ENCODE measurements at places on chromosomes 13 and 19. TPM values are rescaled to one million over a fixed set of nuclear protein-coding genes. Genes with fewer than 3 reads are reported as not detected.

TPTE2 gene
- total RNA-seq, result not detected

TNNT1 gene
- 1.3 TPM for total RNA-seq

MYO1F gene
- total RNA-seq, result 0.18 TPM

CLEC17A gene
- not detected for total RNA-seq

CD33 gene
- not detected for total RNA-seq

SPACA4 gene
- total RNA-seq, result not detected

ADAMTSL5 gene
- total RNA-seq, result 0.90 TPM

MTUS2 gene
- under 0.01 TPM for total RNA-seq

SERP2 gene
- total RNA-seq, result 0.54 TPM

ERICH4 gene
- not detected for total RNA-seq

- DNase-seq, result no peak
Measured at GRCh38 chr13:69935043-69935442, 172.6 kb upstream of the ATXN8OS start.

- peak; percentile 74 for DNase-seq
Measured at GRCh38 chr19:639253-640160, at the start of gene FGF22. TSS of gene FGF22 (plus strand) at chr19:639879. CDS start at chr19:639926, 47 bp downstream.

DNA sequence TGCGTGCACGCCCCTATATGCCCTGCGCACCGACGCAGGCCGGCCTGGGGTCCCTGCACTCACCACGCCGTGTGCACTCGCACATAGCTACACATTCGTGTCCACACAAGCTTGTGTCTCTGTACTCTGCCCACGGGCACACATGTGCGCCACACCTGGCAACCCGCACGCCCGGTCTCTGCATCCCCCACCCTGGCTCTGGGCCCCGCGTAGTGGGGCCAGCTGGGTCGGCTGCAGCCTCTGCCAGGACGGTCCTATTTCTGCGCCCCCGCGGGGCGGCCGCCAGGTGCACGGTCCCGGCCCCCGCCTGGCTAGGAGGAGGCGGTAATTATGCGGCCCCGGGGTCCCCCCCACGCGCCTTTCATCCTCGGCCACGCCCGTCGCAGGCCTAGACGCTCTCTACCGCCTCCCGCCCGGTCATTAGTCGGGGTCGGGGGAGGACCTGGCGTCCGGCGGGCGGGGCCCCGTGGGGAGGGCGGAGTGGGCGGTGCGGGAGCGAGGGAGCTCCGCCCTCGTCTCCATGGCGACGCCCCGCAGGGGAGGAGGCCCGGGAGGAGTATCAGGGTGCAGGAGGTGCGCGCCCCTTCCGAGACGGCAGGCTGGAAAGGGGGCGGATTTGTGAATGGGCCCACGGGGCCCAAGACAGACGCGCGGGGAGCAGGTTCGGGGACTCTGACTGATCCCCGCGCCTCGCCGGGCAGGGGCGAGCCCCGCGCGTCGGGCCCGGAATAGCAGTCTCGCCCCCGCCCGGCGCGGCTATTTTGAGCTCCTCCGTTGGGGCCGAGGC, 2.8 kb upstream of the CIRBP start:
- peak; percentile 78 for DNase-seq

DNA sequence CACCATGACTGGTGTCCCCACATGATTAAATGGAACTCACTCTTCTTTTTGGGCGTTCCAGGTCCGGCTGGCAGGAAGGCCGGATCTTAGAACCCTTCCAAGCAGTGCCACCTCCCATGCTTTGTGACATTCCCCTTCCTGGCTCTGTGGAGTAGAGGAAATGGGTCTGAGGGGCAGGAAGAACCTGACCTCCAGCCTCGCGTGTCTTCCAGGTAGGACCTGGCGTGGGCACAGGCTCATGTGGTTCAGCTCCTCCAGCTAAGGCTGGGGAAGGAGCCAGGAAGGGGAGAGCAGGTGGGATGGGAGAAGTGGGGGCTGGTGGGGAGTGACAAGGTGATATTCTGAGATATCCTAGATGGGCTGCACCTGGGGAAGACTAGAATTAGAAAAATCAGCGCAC, 2.1 kb downstream of the TMEM255B start:
- no peak for DNase-seq

DNA sequence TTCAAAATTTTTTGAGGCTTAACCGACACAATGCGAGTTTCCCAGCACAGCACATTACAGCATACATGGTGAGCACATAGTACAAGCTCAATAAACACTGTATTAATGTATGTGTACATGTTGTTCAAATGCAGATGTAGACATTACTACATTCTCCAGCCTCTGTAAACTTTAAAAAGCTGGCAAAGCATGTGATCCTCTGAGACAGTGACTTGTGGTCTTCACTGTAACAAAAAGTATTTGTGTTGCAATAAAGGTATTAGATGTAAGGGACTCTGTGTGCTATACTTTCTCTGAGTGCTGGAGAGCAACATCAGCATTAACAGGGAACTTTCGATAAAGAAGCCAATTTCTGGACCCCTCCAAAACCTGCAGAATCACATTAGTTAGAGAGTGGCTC, 46.4 kb upstream of the ZNF254 start:
- DNase-seq, result no peak

- DNase-seq, result peak; percentile 34
Measured at GRCh38 chr13:28394422-28394821, 100.5 kb downstream of the FLT1 start.

- DNase-seq, result no peak
Measured at GRCh38 chr13:112619730-112620631, 32.0 kb upstream of the TUBGCP3 start.

DNA sequence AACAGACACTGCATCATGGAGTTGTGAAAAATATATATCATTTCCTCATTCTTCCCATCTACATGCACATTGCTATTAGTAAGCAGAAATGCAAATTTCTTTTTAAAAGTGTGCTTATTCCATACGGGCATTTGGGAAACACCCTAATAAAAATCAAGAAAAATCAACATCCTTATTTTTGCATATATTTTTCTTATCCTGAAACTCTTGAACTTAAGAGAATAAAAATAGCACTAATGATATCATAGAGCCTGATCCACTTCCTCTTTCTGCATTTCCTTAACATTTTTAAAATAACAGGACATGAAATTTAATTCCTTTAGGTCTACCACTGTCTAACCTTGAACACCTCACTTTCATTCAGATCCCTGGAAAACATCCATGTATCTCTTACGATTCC, 123.3 kb downstream of the VWA8 start:
- peak; percentile 12 for DNase-seq

GRCh38 chr19:47494211-47494547, 10.2 kb upstream of the KPTN start:
- DNase-seq, result no peak

DNA sequence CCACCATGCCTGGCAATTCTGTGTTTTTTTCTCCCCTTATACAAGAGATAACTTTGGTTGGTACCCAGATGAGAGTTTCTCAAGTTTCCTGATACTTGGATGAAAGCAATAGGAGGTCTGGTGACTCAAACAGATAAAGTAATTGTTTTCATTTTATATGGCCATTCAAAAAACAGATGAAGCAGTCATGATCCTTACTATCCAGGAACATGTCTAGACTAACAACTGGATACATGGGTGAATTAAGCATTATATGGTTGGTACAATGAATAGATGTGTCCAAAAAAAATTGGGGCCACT, 8.5 kb downstream of the ZNF430 start:
- DNase-seq, result no peak

DNA sequence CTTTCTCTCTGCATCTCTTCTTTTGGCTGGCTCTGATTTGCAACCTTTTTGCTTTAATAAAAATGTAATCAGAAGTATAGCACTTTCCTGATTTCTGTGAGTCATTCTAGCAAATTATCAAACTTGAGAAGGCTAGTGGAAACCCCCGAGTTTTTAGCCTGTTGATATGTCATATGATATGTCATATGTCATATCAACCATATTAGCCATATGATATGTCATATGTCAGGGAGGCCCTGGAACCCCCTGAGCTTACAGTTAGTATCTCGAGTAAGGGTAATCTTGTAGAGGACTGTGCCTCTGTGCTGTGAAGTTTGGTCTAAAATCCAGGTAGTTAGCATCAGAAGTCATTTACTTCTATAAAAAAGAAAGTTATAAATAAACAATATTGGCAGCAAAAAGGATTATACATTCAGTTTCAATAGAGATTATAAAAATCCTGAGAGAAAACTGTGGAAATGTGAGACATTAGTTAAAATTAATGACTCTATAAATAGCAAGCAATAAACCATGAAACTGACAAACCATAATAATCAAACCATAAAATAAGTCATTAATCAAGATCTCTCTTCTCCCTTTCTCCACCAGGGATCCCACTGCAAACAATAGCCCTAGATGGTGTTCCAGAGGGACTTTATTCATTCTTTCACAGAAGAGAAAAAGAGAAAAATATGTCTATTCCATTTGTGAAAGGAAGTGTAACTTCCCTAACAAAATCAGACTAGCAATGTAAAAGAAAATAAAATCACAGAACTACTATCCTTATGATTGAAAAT, 167.4 kb downstream of the NALCN start:
- DNase-seq, result no peak

DNA sequence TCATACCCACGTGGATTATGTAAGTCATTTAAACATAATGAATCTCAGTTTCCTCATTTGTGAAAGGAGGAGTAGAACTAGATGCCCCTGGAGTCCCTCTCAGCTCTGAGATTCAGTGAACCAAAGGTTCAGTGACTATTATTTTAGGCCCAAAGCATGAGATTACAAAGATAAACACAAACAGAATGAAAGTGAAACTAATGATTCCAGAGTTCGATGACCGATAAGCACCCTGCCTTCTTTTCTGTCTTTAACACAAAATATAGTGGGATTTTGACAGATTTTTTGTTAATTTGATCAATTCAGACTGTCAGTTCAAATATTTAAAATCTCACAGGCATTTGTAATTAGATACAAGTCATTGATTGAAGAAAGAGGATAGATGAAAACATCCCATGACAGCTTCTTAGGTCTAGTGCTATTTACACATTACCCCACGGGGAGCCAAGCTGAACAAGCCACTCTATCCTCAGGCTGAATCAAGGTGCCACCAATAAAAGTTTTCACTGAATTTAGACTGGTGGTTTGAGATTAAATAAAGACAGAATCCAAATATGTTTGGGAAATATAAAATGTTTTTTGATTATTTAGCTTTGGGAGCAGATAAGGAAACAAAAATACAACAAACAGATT, 64.6 kb upstream of the RAP2A start:
- no peak for DNase-seq

- DNase-seq, result no peak
Measured at GRCh38 chr13:34808649-34809048, 133.4 kb upstream of the NBEA start.

DNA sequence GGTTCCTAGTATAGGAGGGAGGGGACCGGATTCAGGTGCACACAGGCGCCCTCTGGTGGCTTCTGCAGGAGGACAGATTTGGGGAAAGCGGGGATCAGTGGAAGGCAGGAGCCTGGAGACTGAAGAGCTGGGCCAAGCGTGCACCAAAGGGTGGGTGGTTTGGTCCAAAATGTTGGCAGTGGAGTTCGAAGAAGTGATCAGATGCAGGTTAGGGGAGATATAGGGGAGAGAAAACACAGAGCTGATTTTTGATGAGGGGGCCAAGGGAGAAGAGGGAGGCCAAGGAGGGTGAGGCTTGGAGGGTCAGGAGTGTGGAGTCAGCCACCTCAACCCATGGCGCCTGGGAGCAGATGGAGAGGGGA, 6.8 kb upstream of the CARM1 start:
- peak; percentile 68 for DNase-seq

DNA sequence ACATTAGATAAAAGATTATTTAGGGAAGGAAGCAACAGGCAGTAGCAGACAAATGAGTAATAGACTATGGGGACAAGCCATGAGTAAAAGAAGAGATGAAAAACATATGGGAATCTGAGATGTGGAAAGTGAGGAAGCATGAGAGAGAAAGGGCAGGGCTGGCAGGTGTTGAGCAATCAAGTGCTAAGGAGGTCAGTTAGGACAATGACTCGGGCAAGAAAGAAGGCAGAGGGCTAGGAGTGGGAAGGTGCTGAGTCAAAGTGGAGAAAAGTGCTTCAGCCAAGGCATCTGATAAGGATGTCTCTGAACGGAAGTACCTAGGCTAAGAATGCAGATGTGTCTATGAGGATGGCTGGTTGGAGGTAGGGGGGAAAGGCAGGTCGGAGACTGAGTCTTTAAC, 291.9 kb upstream of the HTR2A start:
- peak; percentile 66 for DNase-seq

GRCh38 chr13:84774111-84774510, 891.8 kb upstream of the SLITRK1 start:
- DNase-seq, result no peak

DNA sequence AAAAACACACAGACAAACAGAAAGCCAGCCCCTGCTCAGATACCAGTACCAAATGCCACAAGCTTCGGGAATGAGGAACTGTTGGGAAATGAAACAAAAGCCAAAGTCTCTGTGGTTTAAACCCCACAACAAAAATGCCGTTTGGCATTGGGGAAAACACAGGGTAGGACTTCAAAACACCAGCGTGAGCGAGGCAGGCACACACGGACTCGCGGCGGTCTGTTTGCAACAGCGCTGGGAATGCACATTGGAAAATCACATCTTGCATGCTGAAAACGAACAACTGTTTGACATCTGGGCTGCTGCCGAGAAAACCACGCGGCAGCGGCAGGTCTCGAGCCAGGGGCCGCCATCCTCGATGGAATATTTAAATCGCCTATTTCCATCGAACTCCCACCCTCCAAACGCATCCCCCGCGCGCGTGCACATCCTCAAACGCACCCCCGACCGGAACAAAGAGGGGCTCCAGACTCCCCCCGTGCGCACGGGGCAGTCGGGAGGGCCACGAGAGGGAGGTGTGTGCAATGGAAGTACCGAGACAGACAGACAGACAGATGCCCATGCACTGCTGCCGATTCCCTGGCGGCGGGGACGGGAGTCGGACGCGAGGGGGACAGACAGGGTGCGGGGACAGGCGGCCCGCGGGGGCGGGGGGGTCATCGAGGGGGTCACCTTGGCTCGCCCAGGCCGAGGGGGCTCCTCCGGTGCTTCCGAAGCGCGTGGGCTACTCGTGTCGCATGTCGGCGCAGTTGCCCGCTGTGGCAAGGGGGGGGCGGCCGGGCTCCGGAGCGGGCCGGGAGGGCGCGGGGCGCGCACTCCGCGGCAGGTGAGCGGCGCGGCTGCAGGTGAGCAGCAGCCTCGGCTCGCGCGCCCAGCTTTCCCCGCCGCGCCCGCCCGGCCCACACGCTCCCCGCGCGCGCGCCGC, at the start of gene GPR12:
Gene GPR12 (minus strand): TSS at position 880 of the 925 bp plus-strand sequence. CDS start 959 bp downstream, outside the sequence.
- DNase-seq, result no peak

GRCh38 chr19:49679771-49680413, 2.8 kb downstream of the PRMT1 start:
- DNase-seq, result no peak

GRCh38 chr13:66430269-66430668, 799.9 kb downstream of the PCDH9 start:
- peak; percentile 23 for DNase-seq

DNA sequence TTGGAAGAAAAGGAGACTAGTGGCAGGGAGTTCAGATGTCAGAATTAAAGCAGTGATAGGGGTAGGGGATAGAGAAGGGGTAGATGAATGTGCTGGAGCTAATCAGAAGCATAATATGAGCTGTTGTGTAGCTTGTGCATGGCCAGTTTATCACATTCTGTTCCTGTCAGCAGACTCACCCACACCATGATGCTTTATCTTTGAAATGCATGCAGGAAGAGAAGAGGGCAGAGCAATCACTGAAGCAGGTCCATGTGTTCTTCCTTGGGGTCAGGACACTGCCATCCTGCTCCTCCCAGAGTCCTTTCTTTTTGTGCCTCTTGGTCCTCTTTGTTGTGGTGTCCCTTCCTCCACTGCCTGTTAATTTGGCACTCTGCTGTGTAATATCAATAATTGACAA, 5.8 kb downstream of the CHAMP1 start:
- no peak for DNase-seq

GRCh38 chr13:110575322-110576069, 14.0 kb upstream of the RAB20 start:
- DNase-seq, result peak; percentile 48

GRCh38 chr19:2333027-2333806, 4.7 kb downstream of the SPPL2B start:
- DNase-seq, result no peak

Data from IMR-90 (cell line).